ENCODE measurements at places on chromosomes 16 and 17. TPM values are rescaled to one million over a fixed set of nuclear protein-coding genes. Genes with fewer than 3 reads are reported as not detected.

Gene HEATR9
- not detected for total RNA-seq

Gene IRF8
- not detected for total RNA-seq

Gene KCNJ2
- total RNA-seq, result 0.77 TPM

Gene EVPLL
- not detected for total RNA-seq

Gene AIPL1
- not detected for total RNA-seq

Gene CLEC18B
- 1.0 TPM for total RNA-seq

Gene BRIP1
- 18.4 TPM for total RNA-seq

Gene TSPOAP1
- total RNA-seq, result 1.8 TPM

Gene ASPHD1
- 1.2 TPM for total RNA-seq

Gene IL21R
- under 0.01 TPM for total RNA-seq

Gene RAB11FIP4
- 17.4 TPM for total RNA-seq

Gene CCL18
- 3.8 TPM for total RNA-seq

Gene ZNHIT3
- 23.8 TPM for total RNA-seq
